ENCODE measurements at places on chromosomes 1 and 21.

DNA sequence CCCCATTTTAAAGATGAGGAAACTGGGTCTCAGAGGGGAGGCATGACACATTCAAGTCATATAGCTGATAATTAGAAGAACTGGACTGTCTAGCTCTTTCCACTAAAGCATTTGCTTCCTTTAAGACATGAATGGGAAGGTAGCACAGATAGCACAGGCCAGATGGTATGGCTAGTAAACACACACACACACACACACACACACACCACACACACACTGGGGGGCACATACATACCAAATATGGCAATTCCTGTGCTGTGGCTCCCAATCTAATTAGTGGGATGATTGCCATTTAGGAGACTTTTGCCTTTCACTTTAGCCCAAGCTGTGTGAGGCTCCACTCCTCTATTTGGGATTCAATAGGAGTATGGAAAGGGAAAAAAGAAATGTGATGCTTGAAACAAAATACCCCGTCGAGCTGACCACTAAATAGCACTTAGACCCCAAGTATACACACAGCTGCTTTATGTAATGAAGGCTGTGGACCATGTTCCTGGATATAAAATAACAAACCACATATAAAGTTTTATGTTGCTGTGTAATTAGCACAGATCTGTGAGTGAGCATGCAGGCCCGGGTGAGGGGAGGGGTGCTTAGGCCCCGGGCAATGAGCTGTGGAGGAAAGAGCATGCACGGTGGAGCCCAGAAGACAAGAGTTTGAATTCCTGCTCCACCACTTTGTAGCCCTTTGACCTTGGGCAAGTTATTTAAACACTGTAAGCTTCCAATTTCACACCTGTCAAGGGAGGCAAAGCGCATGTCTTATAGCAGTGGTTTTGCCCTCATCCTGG is 6.8 kb upstream of the TRABD2B start:
- no peak for DNase-seq

GRCh38 chr1:20153000-20153418 is 13.9 kb downstream of the PLA2G2F start:
- DNase-seq: no peak

GRCh38 chr1:245142976-245143375 is 11.8 kb upstream of the KIF26B start:
- DNase-seq: no peak

GRCh38 chr1:228547464-228547792 is 60.2 kb downstream of the RNF187 start:
- no peak for DNase-seq

- no peak for DNase-seq
Measured at GRCh38 chr21:34534522-34534921, 22.5 kb upstream of the KCNE1 start.

DNA sequence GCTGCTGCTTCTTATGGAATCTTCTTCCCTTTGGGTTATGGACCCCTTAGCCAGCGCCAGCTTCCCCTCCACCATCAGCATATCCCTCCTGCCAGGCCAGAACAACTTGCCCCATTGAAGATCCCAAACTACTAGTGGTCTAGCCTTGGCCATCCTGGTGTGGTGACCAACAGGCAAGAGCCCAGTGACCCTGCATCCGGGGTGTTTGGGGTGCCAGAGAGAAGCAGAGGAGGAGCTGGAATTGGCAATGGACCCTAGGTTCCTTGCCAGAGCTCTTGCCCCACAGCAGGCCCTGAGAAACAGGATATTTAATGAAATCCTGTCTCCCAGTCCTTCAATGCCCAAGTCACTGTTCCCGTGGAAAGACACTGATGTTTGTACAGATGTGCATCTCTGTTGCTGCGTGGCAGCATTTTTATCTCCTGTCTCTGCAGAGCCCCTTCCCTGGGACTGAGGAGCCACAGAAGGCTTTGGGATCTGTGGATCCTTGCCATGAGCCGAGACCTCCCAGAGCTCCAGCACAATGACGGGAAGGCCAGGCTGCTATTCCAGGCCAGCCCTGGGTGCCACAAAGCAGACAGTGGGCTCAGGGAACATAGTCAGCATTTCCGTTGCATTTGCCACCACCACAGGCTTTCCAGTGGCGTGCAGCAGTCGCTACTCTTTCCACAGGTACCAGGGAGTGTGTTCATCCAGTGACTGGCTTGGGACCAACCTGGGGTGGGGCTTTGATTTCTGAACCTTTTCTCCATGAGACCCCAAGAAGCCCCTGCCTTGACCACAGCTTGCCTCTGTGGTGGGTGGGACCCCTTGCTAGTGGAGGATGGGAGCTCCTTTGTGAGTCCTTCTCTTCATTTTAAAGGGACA is 21.6 kb downstream of the NAV1 start:
- no peak for DNase-seq

GRCh38 chr21:15741510-15741909 is 11.7 kb downstream of the USP25 start:
- no peak for DNase-seq

- DNase-seq: no peak
Measured at GRCh38 chr1:234989019-234989418, 139.6 kb downstream of the TOMM20 start.

DNA sequence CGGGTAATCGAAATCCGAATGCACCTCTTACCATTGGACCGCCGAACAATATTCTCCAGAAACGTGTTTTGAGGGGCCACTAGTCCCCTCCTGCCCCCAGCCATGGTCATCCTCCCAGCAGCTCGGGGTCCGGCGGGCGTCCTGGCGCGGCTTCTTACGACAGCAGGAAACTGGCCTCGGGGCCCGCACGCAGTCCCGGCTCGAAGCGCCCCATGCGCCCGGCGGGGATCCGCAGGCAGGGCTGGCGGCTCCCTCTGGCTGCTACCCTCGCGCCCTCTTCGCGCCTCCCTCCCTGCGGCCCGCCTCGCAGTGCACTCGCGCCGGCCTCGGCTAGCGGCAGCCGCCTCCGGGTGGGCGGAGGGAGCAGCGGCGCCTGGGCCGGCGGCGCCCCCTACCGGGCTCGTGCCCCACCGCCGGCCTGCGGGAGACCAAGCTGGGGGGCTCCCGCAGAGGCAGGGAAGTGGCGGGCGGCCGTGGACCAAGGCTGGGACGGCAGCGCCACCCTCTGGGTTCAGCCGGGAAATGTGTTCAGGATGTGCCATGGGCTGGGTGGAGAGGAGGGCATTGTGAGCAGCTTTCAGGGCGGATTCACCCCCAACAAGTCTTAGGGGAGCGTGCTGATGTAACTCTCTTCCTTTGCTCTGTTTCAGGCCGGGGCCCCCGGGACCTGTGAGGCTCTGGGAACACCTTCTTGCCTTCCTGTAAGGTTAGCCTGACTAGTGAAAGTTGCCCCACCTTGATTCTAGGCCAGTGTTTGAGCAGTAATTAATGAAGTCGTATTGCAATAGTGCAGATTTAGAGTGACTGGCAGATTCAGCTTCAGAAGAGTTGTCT is at the start of gene KCNH1:
Gene KCNH1 (minus strand): TSS at position 313 of the 834 bp plus-strand sequence. CDS start 203 bp downstream, at position 110.
- DNase-seq: peak; percentile 80

DNA sequence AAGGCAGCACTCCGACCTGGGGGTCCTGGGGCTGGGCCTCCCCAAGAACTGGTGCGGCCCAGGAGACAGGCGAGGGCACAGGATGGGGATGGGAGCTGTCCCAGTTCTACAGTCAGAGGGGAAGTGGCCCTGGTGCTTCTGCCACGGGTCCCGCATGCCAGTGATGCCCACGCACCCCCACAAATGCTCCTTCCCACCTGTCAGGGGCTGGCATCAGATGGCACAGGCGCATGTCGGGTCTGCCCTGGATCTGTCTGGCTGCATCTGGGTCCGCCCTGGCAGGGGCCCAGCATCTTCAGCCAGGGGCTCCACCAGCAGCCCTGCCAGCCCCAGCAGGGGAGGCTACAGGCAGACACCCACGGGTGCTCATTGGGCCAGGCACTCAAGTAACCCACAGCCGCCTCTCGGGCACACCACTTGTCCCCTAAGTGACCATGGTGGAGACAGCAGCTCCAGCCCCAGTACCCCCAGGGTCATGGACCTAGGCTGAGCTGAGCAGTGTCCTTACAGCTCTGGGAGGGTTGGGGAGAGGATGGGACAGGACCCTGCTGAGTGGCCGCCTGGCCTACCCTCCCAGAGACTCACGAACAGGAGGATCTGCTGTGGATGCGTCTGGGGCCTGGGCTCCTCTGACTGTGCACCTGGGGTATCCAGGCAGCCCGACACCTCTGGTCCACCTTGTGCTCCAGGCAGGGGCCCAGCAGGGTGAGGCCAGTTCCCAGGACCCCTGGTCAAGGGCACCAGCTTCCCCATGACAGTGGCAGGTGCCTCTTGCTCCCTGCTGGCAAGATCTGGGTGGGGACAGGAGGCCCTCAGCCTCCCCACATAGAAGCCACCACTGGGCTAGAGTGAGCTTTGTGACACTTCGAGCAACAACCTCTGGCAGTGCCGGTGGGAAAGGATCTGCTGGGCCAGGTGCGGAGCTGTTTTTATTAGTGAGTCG is 5.4 kb downstream of the SMIM1 start:
- DNase-seq: no peak

DNA sequence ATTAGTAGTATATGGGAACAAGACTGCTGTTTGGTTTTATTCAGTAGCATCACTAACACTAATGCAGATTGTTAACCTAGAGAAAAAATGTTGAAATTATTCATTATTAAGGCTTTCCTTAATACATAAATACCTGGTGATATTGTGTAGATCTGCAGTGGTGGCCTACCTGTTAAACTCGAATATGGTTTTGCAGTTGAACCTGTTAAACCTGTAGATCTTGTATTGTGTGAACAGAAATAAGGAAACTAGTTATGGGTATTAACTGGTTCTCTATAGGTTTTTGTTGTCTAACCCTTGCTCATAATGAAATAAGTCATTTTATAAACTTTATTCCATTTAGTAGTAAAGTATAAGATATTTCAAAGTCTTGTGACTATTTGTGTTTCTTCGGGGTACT is 23.9 kb downstream of the PKN2 start:
- DNase-seq: no peak

DNA sequence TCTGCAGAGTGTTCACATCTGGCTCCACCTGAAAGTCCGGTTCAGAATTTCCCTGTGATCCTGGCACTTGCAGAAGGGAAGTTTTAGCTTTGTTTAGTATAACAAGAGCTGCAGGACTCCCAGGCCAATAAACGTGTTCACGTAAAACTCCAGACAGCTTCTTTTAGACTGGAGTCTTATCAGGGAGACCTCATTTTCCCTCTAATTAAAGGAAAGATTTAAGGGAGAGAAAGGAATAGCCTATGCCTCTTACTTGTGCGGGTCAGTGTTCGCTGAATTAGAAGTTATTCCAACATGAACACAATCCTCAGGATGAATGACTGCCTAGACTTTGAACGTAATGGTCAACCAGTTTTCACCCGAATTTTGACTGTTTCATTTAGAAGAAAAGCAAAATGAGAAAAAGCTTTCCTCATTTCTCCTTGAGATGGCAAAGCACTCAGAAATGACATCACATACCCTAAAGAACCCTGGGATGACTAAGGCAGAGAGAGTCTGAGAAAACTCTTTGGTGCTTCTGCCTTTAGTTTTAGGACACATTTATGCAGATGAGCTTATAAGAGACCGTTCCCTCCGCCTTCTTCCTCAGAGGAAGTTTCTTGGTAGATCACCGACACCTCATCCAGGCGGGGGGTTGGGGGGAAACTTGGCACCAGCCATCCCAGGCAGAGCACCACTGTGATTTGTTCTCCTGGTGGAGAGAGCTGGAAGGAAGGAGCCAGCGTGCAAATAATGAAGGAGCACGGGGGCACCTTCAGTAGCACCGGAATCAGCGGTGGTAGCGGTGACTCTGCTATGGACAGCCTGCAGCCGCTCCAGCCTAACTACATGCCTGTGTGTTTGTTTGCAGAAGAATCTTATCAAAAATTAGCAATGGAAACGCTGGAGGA is 202.1 kb upstream of the SGIP1 start:
- peak; percentile 75 for DNase-seq

DNA sequence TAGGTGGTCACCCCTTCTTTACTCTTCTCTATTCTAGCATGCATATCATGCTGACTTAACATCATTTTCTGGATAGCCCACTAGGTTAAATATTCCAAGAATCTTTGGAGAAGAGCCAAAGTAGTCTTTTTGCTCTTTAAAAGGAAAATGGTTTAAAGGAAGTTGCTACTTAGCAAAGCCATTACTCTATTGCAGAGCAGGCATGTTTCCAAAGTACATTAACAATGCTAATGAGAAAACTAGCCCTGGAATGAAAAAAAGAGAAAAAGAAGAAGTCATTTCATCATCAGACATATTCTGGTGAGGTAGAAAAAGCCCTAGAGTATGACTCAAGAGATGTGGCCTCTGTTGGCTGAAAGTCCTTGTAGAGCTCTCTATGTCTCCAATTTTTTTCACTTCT is 74.0 kb downstream of the NUF2 start:
- no peak for DNase-seq

- no peak for DNase-seq
Measured at GRCh38 chr1:227748496-227749182, 13.4 kb downstream of the SNAP47 start.

- peak; percentile 15 for DNase-seq
Measured at GRCh38 chr1:218585511-218586184, 240.5 kb downstream of the TGFB2 start.

DNA sequence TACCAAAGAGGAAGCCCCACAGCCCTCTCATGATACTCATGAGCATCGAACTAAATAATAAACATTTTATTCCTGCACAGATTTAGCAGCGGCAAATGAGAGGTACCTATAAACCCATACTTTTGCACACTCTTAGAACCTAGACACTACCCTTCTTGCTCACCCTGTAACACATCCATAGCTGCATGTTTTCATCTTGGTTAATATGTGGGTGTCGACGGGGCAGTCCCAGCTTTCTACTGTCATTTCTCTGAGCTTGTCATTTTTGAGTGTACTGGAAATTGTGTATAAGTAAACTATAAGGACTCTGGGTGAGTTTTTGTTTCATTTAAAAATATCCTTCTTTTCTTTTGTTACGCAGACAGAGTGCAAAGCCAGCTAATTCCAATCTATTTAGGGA is 25.5 kb downstream of the OVGP1 start:
- no peak for DNase-seq

DNA sequence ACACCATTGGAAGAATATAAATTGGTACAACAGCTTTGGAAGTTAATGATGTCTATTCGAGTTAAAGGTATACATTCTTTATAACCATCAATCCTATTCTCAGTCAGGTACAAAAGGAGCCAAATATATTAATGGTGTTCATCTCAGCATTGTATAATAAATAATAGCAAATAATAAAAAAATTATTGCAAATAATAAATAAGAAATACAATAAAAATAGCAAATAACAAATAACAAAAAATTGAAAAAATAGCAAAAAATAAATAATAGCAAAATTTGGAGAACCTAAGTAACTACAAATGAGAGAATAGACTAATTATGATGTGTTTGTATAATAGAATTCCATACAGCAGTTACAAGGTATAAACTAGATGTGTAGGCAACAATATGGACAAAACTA is 25.6 kb upstream of the NRIP1 start:
- DNase-seq: no peak

- DNase-seq: no peak
Measured at GRCh38 chr1:90963651-90964050, 58.2 kb downstream of the ZNF644 start.

DNA sequence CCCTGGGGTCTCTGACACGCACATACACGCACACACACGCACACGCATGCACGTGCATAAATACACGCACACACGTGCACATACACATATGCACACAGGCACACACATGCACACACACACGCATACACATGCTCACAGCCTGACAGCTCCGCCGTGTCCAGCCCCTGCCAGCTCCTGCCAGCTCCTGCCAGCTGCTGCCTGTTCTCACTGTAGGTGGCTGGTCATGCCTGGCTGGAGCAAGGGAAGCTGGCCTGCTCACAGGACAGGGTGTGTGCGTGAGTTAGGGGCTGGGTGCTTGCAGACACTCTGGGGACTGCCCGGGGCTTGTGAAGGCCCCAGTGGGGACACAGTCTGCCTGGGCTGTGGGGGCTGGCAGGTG is 4.9 kb downstream of the PLCH2 start:
- DNase-seq: peak; percentile 97

Data from thyroid gland (tissue), 4 donors.